Stimulated activated CD4-positive, alpha-beta T cell treated with anti-CD3 and anti-CD28 coated beads, Interleukin-1b, Interleukin-23, amount 100 ng/mL, for 1 hour (primary cell): ENCODE measurements at places on chromosomes 2 and 18.

DNA sequence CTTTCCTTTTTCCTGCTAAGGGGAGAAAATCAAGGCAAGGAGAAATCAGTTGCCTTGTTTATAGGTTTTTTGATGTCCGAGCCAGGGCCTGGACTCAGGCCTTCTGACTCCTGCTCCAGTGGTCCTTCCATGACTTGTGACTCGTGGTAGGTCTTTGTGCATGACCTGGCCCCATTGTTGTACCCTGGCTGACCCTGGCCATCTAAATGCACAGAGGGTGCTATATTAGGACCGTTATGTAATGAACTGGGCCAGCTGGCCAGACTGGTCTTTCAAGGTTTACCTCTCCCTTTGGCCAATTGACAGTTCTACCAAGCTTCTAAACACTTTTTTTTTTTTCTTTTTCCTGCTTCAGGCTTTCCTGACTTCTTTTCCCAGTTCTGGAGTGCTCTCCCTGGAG is 81.1 kb downstream of the SETBP1 start:
- no peak for DNase-seq

DNA sequence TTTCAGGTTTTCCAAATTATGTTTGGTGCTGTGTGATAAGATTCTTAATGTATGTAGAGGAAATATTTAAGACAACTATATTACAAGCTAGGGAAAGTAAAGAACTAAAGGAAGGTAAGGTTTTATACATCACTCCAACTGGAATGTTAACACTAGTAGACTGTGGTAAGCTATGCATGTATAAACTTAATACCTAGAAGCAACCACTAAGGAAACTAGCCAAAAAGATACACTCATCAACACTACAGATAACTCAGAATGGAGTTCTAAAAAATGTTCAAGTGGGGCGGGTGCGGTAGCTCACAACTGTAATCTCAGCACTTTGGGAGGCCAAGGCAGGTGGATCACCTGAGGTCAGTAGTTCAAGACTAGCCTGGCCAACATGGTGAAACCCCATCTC is 37.8 kb upstream of the MALL start:
- DNase-seq = no peak

DNA sequence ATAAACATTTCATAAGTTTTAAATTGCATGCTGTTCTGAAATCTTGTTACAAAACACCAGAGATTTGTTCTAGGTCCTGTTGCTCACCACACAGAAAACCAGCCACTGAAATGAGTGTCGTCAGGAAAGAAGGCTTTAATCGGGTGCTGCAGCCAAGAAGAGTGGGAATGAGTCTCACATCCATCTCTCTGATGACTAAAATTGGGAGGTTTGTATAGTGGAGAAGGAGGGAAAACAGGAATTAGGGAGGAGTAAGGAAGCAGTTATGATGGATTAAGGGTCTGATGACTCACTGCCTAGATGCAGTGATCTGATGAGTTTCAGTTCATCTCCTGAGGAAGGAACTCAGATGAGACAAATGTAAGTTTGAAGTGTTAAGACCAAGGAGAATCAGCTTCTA is 42.1 kb upstream of the GPR39 start:
- no peak for DNase-seq

GRCh38 chr2:128734521-128735295 is 416.0 kb upstream of the HS6ST1 start:
- DNase-seq = no peak

DNA sequence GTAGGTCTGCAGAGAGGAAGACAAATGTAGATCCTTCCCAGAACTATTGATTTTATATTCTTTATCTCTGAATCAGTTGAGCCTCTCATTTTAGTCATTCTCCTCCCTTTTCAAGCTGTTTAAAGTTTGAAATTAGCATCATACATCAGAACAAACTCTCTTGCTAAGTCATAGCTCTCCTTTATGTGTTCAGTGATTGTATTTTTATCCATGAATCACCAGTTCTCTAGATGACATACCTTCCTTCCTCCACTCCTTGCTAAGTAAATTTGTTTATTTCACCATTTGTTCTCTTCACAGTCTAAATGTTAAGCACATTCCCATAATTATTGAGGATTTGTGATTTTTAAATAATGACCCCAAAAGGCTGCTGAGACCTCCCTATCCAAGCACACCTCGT is 63.5 kb upstream of the RAPGEF4 start:
- no peak for DNase-seq

GRCh38 chr2:74206180-74206688 is 7.8 kb downstream of the MTHFD2 start:
- no peak for DNase-seq
